Brain microvascular endothelial cell (primary cell): ENCODE measurements at places on chromosomes 4 and X.

DNA sequence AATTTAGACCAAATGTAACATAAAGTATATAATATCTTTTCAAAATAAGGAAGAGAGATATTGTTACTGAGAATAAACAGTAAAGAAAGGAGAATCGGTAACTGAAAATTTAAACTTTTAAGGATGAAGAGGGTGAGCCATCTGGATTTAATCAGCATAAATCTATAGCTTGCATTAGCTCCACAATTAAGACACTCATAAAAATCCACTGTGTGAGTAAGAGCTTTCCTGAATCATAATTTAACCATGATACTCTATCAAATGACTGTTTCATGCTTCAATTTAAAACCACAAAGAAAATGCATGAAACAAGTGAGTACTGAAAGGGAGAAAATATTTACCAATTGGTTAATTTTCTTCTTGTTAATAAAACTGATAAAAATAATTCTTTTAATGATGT, 951.5 kb upstream of the SLIT2 start:
- no peak for DNase-seq

DNA sequence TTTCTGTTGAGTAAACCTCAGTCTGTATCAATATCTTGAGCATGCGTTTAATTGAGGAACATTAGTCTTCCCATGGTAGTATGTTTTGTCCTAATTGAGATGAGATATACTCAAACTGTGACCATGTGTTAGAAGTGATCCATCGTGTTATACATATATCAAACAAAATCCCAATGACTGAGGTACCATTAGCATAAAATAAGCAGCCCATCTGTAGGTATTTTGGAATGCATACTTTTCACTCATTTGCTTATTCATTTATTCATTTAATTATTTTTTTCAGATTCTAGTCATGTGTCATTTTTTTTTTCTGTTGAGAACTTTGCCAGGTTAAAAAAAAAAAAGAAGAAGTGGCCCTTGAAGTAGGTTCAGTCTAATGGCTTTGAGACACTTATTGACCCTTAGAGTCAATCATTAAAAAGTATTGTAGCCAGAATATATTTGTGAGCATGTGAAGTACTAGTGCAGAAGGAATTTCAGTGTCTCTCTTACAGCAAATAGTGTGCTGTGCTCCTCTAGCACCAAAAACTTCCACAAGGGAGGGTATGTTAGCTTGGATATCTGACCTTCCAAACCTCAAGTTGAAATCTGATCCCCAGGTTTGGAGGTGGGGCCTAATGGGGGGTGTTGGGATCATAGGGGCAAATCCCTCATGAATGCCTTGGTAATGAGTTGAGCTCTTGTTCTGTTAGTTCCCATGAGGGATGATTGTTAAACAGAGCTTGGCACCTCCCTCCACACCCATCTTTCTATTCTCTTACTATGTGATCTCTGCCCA, 130.8 kb upstream of the NPY2R start:
- no peak for DNase-seq

DNA sequence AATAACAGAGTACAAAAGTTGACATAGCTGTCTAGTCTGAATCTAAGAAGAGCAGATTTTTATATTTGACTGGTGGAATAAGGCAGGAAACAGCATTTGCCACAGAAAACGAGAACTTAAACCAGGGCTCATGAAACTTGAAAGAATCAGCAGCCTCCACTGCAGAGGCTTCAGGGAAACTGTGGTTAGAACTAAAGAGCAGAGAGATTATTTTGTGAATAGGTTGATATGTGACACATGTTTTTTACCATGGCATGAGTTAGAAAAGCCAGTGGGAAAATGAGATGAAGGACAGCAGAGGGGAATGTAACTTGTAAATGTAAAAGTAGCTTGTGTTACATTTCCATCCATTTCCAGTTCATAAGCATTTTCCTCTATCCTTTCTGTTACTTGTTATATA, 63.7 kb upstream of the CAMK2D start:
- DNase-seq, result no peak

- DNase-seq, result no peak
Measured at GRCh38 chr4:116332508-116332907, 752.9 kb downstream of the TRAM1L1 start.

- DNase-seq, result peak; percentile 5
Measured at GRCh38 chr4:55124322-55125076, 896 bp downstream of the KDR start.

DNA sequence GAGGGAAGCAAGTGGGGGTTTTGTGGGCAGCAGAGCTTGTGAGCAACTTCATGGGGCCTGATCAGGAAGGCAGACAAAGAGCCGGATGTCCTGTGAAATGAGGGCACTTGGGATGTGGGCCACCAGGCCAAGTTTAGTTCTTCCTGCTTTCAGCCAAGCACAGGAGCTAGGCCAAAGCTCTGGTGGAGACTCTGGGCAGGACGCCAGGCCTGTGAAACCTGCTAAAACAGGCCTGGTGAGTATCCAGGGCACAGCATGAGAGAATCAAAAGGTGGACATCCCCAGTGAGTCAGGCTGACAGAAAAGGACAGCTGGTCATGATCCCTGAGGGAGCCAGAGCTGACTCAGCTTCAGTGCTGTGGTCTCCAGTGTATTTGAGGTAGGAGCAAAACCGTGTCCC, 95.7 kb downstream of the NPNT start:
- DNase-seq, result peak; percentile 65

- no peak for DNase-seq
Measured at GRCh38 chr4:59247032-59247431, 1953.1 kb upstream of the ADGRL3 start.

- no peak for DNase-seq
Measured at GRCh38 chr4:40331961-40332360, 3.2 kb upstream of the CHRNA9 start.

DNA sequence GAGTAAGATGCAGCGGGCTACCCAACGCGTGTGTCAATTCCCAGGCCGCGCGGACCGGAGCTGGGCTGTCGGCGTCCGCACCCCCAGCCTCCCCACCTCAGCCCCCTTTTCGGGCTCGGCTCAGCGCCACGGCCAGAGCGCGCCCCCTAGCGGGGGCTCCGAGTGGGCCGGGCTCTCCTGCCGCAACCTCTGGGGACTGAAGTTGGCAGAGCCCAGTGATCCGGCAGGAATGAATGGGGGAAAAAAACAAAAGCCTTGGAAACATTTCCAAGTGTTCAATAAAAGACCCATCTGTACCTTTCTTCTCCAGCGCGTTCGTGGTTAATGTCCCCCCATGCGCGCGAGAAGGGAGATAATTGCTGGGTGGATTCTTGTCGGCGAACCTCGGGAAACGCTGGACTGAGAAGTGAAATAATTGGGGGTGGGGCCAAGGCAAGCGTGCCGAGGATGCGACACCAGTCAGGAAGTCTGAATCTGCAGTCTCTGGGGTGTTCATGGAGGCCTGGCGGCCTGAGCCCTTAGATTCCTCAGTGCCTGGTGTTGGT, 5.2 kb upstream of the ARX start:
- DNase-seq, result no peak

DNA sequence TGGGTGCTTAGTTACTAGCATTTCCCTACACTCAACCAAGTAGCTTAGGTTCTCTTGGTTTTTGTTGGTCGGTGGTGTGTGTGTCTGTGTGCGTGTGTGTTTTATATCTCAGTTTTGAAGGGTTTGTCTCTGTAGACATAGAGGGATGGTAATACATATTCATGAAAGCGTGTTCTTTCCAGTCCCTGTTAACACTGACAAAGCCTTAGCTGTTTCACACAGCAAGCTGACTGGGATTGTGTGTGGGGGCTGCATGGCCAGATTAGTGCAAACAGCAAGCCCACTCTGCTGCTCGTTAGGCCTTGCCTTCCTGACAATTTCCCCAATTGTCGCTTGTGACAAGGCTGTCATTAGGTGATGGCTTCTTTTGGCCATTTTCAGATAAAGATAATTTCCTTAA, 43.9 kb downstream of the ALPK1 start:
- no peak for DNase-seq

GRCh38 chr4:74338792-74339333, 26.1 kb upstream of the EREG start:
- no peak for DNase-seq

- DNase-seq, result no peak
Measured at GRCh38 chrX:96994093-96994492, 110.4 kb downstream of the RPA4 start.

GRCh38 chrX:3529466-3530010, 183.1 kb upstream of the MXRA5 start:
- no peak for DNase-seq

DNA sequence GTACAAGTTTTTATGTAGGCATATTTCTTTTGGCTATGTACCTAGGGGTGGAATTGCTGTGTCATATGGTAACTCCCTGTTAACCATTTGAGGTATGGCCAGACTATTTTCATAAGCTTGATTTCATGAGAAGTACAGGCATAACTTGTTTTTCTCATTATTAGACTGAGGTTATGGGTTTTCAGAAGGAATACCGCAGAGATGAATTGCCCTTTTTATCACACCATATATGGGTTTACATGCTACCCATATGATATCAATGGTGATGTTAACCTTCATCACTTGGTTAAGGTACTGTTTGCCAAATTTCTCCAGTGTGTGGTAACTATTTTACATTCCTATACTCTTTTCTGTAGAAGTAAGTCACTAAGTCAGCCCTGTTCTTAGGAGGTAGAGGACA, 23.5 kb downstream of the RAB40A start:
- no peak for DNase-seq

DNA sequence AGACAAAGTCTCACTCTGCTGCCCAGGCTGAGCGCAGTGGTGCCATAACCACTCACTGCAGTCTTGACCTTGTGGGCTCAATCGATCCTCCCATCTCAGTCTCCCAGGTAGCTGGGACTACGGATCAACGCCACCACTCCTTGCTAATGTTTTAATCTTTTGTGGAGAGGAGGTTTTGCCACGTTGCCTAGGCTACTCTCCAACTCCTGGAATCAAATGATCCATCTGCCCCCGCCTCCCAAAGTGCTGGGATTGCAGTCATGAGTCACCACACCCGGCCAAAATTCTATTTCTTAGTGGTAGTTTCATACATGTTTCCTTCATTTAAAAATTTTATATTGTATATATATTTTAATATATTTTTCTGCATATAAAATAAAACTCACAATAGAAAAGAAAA, 125.8 kb upstream of the CLNK start:
- DNase-seq, result no peak

- DNase-seq, result no peak
Measured at GRCh38 chr4:11634283-11634682, 205.6 kb upstream of the HS3ST1 start.

DNA sequence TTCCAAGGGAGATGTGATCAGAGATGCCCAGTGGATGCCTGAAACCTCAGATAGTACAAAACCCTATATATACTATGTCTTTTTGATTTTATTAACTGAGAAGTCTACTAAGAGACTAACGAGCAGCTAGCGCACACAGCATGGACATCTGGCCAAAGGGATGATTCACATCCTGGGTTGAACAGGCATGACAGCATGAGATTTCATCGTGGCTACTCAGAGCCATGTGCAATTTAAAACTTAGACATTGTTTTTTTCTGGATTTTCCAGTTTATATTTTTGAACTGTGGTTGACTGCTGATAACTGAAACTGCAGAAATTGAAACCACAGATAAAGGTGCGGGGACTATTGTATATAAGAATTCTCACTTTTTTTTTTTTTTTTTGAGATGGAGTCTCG, 2252.9 kb upstream of the AGA start:
- DNase-seq, result peak; percentile 80

- no peak for DNase-seq
Measured at GRCh38 chr4:174856926-174857800, 28.1 kb upstream of the GLRA3 start.

GRCh38 chr4:54005475-54005874, 58.9 kb downstream of the CHIC2 start:
- no peak for DNase-seq

DNA sequence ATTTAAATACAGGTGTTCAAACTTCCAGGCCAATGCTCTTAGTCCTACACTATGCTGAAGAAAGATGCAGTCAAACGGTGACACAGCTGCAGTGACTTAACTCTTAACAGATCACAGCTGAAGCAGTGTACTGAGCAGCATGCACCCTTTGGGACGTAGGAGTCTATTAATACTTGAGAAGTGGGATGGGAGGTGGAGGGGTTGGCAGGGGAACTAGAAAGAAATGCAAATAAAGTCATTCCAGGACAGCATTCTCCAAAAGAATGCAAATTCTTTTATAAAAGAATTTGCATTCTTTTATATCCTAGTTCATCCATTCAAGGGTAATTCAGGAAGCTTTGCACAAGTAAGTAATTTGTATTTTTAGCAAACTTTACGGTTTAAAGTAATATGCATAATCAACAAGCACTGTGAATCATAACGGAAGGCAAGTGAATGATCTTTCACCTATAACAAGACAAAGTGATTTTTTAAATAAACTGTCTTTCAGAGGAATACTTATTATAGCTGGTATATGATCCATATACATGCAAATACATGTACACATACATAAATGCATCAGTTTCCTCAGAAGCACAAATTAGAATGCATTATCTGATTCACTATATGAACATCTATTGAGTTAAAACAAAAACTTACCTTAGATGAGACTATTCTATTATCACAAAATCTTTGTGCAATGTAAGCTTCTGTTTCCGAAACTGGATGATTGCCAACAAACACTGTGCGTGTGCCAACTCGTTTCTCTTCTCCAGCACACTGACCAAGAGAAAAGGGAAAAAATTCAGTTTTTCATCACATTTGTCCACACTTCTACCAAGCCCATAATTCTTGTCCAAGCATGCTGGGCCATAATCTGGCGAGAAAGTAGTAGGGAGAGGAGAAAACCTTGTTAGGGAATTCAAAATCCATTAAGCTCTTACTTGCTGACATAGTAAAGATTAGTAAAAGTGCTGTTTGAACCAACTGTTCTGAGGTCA, 106.5 kb downstream of the ATP11C start:
- DNase-seq, result peak; percentile 46

DNA sequence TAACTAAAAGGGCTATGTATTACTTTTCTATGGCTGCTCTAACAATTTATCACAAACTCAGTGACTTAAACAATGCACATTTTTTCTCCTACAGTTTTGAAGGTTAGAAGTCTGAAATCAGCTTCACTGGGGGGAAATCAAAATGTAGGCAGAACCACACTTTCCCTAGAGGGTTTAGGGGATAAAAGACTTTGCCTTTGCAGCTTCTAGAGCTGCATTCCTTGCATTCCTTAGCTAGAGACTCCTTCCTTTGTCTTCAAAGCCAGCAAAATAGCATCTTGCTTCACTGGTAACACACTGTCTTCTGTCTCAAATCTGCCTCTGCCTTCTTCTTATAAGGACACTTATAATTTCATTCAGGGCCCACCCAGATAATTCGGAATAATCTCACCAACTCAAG, 152.4 kb upstream of the SPIN4 start:
- peak; percentile 23 for DNase-seq

GRCh38 chrX:131217989-131218388, 71.1 kb downstream of the IGSF1 start:
- no peak for DNase-seq

- DNase-seq, result no peak
Measured at GRCh38 chrX:80667967-80668366, 141.7 kb downstream of the BRWD3 start.

- no peak for DNase-seq
Measured at GRCh38 chrX:133359466-133359865, 55.8 kb downstream of the GPC4 start.

- no peak for DNase-seq
Measured at GRCh38 chr4:2799971-2800690, 7.2 kb downstream of the SH3BP2 start.
